HEK293T (cell line): ENCODE measurements at places on chromosomes 12 and 14.

- DNase-seq: no peak
Measured at GRCh38 chr12:40335991-40336390, 111.2 kb downstream of the LRRK2 start.

DNA sequence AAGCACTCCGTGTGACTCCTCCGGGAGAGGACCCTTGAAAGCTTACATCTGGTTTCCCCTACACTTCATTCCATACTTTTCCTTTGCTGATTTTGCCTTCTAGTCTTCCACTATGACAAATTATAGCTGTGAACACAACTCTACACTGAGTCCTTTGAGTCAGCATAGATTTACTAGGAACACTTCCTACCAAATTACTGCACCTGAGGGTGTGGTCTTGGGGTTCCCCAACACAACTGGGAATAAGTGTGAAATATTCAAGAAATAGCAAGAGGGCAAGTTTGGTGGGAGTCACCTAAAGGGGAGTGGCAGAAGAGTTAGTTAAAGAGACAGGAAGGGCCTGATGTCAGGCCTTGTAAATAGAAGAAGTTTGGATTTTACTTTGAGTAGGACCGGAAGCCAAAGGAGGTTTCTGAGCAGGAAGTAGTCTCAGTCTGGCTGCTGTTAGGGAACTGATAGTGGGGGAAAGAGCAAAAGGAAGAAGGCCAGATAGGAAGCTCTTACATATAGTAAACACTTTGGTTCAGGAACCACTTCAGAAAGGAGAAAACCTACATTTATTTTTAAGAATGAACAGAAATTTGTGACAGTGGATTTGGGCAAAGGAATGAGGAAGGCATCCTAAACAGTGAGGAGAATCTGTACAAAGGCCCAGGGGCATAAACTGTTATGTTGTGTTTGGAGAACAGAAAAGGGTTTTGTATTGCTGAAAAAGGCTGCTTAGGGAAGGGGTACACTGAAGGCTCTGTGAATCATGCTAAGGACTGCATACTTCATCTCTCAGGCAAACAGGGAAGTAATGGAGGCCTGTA is 14.2 kb downstream of the SEL1L start:
- no peak for DNase-seq

- DNase-seq: no peak
Measured at GRCh38 chr12:8087666-8088065, 5.6 kb downstream of the NECAP1 start.

DNA sequence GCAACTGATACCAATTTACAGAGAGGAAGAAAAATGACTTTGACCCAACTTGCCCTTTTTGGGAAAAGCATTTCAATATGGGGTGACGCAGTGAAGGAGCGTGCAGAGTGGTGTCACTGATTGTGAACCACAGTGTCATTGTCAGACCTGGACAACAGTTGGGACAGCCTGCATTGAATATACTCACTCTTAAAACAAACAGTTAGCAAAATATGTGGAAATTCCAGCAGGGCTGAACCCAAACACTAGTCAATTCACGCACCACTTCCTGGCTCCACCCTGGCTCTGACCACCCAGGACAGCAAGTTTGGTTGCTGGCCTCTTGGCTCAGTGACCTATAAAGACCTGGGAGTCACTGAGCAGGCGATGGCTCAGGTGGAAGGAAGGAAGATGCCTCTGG is 61.3 kb downstream of the NOS1 start:
- no peak for DNase-seq

- no peak for DNase-seq
Measured at GRCh38 chr12:120321382-120322202, 6.0 kb downstream of the PLA2G1B start.

DNA sequence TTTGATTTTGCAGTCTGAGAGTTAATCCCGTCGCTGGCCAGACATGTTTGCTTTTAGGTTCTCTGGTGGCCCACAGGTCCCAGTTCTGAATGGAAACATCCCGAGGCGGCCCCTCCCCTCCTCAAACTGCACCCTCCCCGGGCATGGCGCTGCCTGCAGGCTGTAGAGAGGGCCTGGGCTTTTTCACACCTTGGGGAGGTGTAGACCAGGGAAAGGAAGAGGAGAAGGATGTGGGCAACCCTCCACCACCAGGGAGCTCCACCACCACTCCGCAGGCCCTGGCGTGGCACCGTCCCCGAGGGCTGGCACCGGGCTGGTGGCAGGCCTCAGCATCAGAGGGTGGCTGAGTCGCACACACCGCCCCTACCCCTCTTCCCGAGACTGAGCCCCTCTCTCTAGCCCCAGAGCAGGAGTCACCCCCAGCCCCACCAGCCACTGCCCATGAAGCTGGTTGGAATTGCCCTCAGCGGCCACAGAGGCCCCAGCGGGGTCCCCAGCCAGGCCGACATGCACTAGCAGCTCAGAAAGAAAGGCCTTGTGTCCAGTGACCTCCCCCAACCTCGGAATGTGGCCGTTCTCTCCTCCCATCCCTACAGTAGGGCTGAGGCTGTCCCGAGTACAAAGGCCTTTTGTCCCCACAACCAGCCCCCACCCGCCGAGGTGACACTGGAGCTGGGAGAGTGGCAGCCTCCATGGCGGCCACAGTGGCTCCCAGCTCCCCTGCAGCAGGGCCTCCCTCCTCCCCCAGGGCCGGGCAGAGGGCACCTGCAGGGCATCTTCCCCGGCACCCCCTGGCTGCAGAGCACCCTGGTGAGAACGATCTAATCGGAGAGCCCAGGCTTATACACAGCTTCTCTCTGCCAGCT is 23.5 kb upstream of the INF2 start:
- no peak for DNase-seq

DNA sequence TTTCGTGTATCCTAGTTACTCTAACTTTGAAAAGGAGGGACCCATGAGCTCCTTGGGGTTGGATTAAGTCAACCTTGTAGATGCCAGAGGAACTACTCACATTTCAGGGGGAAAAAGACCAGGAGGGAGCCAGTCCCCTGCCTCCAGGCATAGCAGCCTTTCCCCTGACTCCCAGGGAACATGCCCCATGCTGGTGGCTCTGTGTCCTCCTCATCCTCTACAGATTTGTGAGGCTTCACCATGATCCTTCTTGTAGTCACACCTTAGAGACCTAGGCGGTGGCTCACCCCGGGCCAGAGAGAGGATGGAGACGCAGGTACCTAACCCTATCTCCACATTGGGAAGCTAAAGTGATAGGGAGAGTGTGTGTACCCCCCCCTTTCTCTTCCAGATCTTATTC is 16.0 kb upstream of the PPP1R1A start:
- no peak for DNase-seq

DNA sequence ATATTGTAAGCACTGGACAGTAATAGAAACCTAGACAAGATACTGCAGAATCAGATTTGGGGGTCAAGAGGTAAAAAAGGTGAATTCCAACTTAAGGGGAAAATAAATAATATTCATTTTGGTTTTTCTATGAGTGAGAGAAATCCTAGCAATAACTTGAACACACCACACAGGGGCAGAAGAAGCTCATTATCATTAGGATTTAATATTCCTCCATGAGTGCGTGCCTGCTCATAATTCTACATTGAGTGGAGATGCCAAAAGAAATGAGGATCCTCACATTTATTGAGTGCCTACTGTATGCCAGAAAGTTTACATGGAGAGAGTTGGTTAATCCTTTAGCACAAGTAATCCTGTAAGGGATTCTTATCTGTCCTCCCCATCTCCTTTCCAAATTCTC is 40.5 kb upstream of the C14orf132 start:
- no peak for DNase-seq

GRCh38 chr12:27524494-27524835 is 459 bp downstream of the PPFIBP1 start:
- no peak for DNase-seq

DNA sequence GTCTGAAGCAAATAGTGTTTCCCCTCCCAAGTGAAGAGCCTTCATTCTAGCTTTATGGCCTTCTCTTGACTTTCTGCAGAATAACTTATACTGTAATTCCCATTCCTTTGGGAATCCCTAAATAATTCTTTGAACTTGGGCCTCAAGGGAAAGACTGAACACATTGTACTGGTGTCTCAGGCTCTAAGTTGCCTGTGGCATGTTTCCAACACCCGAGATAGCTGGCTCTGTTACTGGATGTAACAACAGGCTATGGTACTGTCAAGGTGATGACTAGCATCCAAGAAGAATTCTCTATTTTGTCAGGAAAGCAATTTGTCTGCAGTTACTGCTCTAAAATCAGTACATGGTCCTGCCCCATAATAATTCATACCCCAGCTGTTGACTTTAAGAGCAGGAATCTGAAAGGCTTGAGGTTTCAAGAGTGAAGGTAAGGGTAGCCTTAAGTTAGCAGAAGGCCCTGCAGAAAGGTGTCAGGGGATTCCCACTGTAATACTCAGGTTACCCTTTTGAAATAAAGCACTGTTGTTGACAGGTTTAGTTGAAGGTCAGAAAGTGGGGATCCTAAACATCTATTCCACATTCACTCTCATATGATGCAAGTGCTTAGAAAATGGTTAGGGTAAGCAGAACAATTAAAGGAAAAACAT is 5.2 kb downstream of the GPX2 start:
- DNase-seq: no peak

DNA sequence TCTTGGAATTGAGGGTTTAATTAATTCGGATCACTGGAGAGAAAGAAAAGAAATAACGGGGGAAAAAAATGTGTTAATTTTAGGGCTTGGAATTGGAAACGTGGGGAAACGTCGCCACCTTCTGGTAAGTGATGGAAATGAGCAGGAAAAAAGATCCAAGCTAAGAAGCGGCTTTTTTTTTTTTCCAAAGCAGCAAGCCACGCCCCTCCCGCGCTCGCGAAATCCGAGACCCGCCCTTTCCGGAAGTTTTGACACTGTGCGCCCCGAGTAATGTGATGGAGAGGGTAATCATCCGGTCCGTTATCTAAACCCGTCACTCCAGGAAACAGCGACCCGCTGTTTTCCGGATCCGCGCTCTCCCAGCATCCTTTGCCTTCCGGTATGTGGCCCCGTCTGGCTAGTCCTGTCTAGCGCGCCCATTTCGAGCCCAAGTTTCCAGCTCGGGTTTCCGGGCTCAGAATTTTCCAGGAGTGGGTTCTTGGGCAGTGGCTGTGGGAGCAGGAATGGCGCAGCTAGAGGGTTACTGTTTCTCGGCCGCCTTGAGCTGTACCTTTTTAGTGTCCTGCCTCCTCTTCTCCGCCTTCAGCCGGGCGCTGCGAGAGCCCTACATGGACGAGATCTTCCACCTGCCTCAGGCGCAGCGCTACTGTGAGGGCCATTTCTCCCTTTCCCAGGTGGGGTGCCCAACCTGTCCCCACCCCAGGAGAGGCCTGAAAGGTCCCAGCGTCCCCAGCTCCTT is at the start of gene ALG10B:
Gene ALG10B (plus strand): TSS at position 384 of the 739 bp plus-strand sequence. CDS start 120 bp downstream, at position 504.
- peak; percentile 79 for DNase-seq

- DNase-seq: no peak
Measured at GRCh38 chr12:53214687-53215455, 7.8 kb upstream of the ITGB7 start.

GRCh38 chr12:24078318-24078765 is 128.9 kb upstream of the SOX5 start:
- DNase-seq: no peak

DNA sequence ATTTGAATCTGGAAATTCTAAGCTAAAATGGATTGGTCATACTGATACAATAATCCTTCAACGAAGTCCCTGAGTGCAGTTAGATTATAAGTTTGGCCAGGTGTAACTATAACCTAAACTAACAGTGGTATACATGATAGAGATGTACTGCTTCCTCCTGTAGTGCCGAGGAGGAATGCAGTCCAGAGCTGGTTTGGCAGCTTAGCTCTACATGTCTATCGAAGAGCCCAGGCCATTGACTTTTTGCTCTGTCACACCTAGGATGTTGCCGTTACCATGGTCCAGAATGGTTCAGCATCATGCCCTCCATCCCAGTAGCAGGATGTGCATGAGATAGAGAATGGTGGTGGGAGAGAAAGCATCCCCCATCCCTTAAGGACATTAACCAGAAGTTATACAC is 318.1 kb downstream of the ZFP36L1 start:
- no peak for DNase-seq

GRCh38 chr12:5868625-5869295 is 76.3 kb downstream of the ANO2 start:
- no peak for DNase-seq

DNA sequence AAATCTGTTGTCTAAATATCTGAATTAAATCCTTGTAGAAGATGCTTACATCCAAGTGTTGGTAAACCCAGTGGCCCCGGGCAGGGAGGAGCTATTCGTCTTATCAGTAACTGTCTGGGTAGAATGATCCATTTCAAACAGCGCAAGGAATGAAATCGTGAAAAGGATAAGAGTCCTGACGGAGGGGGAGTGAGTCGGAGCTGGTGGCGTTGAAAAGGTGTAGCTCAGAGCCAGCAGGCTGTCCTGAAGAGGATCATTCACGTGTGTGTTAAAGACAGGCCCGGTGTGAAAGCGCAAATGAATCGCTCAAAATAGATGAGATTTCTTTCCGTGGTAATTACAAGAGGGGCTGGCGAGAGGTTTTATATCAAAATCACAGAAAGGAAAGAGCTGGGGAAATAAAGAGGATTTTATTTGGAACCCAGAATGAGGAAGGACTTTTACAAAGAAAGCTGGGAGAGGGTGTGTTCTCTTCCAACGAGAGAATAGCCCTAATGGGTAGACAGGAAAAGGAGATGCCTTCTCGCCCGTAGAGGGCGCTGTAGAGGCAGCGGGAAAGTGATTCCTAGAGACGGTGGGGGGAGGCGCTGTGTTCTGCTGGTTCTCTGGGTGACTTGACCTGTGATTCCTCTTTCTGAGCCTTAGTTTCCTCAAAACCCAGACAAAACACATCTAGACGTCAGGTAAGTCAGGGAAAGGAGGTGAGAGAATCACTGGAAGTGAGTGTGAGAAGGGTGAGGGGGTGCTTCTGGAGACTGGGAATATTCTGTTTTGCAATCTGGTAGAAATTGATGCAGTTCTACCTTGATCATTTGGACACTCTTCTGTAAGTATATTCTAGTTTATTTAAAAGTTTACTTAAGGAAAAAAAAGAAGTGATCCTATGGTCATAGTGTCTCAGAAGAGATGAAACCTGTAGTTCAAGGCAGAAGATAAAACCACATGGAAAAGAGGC is 39.3 kb downstream of the SRRM4 start:
- DNase-seq: peak; percentile 69

DNA sequence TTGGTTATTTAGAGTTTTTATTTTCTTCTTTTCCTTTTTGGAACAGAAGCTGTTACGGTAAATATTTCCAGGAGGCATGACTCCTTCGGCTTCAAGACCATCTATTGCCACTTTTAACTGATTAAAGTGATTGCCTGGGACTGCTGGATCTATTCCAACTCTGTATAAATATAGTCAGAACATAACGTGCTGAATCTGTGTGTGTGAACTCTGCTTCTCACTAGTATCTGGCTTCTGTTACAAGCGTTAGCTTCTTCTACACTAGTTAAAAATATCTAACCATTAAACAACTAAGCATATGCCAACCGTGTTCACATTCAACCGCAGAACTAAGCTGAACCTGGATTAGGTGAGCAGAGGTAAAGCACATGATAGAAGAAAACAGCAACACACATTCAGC is 49.0 kb downstream of the TMTC1 start:
- no peak for DNase-seq

DNA sequence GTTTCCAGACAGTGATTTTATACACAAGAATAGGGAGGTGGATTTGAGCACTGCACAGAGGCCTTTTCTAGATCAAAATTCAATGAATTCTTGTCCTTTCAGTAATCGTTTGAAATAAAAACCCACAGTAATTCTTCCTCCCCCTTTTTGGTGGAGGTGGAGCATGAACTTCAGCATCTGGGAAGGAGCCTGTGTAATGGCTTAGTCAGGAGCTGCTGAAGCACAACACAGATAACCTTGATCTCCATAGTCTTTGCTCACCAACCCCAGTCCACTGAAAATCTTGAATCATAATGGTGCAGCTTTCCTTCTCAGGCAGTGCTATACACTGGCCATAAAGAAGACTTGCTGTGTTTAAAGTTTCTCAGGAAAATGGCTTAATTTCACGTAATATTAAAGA is 6.4 kb upstream of the TBPL2 start:
- no peak for DNase-seq

- DNase-seq: no peak
Measured at GRCh38 chr12:30973175-30973574, 46.6 kb downstream of the TSPAN11 start.
